DND-41 (cell line): ENCODE measurements at places on chromosomes 12 and 14.

- no peak for DNase-seq
These were observed 17.3 kb downstream of the TNFAIP2 start for GRCh38 chr14:103140316-103141109.

GRCh38 chr14:100703386-100704220, 23.1 kb upstream of the DLK1 start:
- DNase-seq, result no peak

DNA sequence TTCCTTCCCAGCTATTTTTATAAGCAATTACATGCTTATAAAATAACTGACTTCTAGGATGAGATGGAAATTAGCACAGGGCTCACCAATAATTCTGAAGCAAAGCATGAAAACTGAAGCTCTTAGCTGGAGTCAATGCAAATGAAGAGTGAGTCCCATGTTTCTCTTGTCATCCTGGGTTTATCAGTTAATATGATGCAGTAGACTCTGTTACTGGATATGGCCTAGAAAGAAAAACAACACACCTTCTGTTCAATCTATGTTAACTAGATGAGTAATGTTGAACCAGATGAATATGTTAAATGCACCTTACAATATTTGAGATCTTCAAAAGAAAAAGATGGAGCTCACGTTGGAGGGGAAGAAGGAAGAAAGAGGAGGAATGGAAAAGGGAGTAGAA, 229.4 kb downstream of the DUSP6 start:
- no peak for DNase-seq

DNA sequence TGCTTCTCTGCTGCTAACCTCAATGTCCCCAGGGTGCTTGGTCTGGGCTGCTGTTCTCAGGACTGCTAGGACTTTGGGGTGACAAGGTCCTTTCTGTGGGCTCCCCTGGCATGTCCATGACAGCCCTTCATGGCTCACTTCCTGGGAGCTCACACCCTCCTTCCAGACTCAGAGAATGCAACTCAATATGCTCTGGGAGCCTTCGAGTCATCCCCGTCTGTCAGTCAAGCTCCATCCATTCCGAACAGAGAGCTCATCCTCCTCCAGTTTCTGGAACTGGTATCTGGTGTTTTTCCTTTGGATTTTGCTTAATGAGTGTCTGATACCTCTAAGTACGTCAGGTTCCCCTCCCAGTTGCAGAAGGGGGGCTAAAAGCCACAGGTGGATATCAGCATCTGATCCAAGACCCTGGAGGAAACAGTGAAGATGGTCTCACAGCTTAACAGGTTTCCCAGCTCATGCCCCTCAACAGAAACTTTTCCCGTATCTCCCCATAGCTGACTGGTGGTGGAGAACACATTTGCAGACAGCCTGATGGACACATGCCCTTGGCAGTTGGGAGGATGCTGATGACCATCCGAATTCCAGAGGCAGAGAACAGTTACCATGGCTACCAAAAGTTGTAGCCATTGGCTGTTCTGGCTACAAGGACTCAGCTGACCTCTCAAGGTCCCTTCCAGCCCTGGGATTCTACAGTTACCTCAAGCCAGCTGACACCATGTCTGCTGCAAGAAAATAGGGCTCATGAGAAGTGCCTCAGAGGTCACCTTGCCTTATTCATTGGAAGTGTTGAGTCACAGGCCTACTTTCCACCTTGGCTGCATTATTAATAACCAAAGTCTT, 9.5 kb upstream of the RAB35 start:
- DNase-seq, result no peak

- no peak for DNase-seq
These were observed 210.9 kb downstream of the EXOC5 start for GRCh38 chr14:57057803-57058202.

DNA sequence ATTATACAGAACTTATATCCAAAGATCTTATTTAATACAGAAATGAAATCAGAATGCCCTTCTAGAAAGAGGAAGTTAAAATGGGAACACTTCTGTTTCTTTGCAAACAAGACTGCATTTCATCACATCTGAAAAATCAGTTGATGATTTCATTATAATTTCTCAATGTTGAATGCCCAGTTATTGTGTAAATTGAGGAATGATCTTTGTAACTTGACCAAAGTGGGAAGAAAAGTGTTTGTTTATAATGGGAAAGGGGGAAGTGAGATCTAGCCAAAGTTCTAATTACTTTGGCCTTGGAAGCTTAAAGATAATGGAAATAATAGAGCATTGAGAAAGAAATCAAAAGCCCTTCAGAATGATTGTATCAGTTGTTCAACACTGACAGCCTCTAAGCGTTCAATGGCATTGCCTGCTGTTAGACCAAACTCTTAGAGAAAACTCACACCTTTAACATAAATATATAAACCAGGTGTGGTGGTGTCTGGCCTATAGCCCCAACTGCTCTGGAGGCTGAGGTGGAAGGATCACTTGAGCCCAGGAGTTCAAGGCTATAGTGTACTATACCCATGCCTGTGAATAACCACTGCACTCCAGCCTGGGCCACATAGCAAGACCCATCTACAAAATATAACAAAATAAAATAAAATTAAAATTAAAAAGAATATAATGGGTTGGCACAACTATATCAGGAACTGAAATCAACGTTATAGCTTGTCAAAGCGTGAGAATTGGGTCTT, 9.9 kb upstream of the LYZ start:
- no peak for DNase-seq

DNA sequence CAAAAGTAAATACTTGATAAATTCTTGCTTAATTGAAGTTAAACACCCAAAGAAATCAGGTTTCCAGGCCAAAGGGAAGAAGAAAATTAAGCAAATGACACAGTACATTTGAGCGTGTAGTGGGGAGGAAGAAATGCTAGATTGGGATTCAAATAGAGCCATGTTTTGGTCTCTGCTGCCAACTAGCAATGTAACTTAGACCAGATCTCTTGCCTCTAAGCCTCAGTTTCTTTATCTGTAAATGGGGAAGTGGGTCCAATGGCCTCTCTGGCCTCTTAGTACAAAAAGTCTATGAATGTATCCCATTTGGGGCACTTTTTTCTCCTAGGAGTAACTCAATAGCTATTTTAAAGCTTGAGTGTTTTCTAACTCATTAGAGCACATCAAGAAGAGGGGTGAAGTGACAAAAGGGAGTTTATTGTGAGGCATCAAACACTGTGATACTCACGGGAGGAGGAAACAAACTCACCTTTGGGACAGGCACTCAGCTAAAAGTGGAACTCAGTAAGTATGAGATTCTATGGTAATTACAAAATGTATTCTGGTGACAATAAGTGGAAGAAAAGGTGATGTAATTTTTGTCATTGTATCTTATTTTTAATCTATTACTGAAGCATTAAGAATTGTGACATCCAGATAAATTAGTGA, 55.8 kb downstream of the DAD1 start:
- DNase-seq, result no peak

- DNase-seq, result no peak
These were observed 35.9 kb upstream of the PWP1 start for GRCh38 chr12:107649661-107650061.

- no peak for DNase-seq
These were observed 81.4 kb downstream of the BBS10 start for GRCh38 chr12:76266797-76267196.

DNA sequence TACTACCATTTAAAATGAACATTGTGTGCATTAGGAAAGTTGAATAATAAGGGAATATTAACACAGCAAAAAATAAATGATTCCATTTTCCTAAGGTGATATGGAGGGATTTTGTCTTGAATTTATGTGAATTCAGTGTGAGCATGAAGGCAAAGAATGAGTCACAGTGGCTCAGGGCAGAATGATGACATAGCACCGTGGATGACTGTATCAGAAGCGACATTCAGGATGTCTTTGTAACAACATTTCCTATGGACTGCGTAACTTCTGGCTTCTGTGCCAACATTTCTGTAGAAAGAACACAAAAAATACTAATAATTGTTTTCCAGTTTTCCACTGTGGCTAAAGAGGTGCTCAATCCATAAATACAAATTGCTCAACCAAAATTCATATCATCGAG, 54.6 kb downstream of the TTC8 start:
- DNase-seq, result no peak

- DNase-seq, result no peak
These were observed 42.9 kb downstream of the TESPA1 start for GRCh38 chr12:54941659-54942058.

- no peak for DNase-seq
These were observed 865 bp downstream of the RGS6 start for GRCh38 chr14:71933001-71933587.
